Neural progenitor cell (in vitro differentiated cells): ENCODE measurements at places on chromosomes 5 and 9.

GRCh38 chr5:178333821-178334481 is 101.3 kb upstream of the PHYKPL start:
- DNase-seq: no peak

GRCh38 chr5:143882520-143882919 is 70.6 kb downstream of the HMHB1 start:
- no peak for DNase-seq

DNA sequence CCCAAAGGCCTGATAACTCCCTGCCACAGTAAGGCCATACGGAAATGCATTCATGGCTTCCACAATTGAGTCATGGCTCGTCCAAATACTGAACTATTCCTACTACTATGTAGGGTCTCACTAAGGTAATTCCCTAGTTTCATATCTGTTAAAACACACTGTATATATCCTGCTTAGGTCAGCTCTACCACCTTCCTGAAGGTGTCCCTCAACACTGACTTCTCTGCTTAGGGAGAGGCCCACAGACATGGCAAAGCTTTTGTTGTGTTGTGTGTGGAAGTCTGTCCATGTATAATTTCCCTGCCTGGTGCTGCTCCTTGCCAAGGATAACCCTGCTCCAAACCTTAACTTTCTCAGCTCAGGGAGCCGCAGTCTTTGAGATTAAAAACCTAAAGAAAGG is 60.4 kb downstream of the GIN1 start:
- DNase-seq: no peak

- DNase-seq: no peak
These were observed 166.1 kb downstream of the MACROH2A1 start for GRCh38 chr5:135232958-135233357.

DNA sequence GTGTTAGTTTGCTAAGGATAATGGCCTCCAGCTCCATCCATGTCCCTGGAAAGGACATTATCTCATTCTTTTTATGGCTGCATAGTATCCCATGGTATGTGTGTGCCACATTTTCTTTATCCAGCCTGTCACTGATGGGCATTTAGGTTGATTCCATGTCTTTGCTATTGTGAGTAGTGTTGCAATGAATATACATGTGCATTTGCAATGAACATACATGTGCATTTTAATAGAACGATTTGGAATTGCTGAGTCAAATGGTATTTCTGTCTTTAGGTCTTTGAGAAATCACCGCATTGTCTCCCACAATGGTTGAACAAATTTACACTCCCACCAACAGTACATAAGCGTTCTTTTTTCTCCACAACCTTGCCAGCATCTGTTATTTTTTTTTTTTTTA is 37.7 kb downstream of the DRD1 start:
- DNase-seq: no peak

DNA sequence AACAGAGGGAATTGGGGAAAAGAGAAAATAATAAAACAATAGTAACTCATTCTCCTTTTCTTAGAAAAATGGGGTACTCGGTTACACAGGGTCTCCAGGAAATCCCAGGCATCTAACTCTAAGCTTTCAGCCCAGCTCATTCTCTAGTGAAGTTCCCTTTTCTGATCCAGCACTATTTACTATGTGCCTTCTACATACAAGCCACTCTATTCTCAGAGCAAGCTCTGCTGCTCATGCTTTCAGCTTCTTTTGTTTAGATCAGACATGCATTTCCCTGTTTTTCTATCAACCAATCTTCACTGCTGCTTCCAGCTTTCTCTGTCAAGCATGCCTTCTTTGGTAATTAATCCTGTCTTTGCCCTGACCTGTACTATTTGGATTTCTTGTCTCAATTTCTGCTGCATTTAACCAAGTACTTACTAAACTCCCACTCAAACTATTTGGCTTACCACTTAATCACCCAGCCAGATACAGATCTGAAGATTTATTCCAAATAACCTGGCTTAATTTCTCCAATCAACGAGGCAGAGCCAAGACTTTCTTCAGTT is 25.3 kb downstream of the OSMR start:
- no peak for DNase-seq

GRCh38 chr9:84856181-84856632 is 186.7 kb downstream of the NTRK2 start:
- no peak for DNase-seq

- no peak for DNase-seq
These were observed 203.6 kb downstream of the PIK3R1 start for GRCh38 chr5:68419081-68419636.

DNA sequence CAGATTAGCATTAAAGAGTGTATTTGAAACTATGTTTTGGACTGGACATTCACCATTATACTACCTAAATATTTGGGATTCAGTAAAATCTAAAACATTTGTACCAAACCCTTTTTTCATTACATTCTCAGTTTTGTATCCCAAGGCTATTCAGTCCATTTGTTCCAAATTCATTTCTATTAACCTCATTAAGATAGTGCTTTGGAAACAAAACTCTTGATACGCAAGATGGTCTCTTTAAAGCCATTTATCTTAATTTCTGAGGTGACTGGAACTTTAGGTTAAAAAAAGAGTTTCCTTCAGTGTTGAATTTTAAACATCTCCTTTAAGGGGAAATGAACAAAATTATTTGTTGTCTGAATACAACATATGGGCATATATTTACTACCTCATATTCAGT is 702.5 kb upstream of the GRAMD2B start:
- DNase-seq: no peak

- no peak for DNase-seq
These were observed 136.9 kb downstream of the PCSK5 start for GRCh38 chr9:76027416-76027815.

DNA sequence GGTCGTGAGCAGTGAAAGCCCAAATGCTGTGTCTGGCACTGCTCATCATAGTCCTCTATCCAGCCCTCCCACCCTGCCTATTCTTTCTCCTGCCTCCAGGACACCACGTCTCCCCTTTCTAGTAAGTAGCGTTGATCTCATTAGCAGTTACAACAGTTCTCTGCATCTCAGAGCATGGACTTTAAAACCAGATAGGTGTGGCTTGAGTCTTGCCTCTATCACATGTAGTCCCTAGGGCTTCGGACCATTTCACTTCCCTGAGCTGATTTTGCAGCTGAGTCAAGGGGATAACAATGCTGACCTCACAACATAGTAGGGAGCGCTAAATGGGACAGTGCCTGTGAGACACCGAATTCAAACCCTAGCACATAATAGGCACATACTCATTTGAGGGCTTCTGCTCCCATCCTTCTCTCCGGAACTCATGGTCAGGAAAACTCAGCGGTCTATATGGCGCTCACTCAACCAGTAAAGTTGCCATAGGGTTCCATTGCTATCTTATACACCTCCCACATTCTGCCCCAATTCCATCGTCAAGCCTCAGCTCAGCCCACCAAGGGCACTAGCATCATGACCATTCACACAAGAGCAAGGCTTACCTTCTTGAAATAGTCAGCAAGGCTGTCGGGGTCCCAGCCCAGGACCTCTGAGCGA is 515 bp downstream of the LCP2 start:
- no peak for DNase-seq

DNA sequence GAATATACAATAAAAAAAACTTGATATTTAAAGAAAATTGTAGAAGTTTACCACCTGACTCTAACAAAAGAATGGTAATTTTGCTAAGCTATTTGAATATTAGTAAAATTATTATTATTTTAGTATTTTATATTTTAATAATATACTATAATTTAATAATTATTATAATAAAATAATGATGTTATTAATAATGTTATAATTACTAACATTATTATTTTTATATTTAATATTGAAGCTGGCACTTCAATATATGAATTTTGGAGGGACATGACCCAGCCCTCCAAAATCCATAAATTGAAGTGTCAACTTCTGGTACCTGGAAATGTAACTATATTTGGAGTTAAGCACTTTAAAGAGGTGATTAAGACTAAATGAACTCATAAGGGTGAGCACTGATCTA is 486.1 kb upstream of the CDH9 start:
- DNase-seq: no peak

- peak; percentile 45 for DNase-seq
These were observed 236.9 kb downstream of the SAXO1 start for GRCh38 chr9:18795947-18796671.

GRCh38 chr9:93994545-93994944 is 39.4 kb upstream of the BARX1 start:
- no peak for DNase-seq

DNA sequence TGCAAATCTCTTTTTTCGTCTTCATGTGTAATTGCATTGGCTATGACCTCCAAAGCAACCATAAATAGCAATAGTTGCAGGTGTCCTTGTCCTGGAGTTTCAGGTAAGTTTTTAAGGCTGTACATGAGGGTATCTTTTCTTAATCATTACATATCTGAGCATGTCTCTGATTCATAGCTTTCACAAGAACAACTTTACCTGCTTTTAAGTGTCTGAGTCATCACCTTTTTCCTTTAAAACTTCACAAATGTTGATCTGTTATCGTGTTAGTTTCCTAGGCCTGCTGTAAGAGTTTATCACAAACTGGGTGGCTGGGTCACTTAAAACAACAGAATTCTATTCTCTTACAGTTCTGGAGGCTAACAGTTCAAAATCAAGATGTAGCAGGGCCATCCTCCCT is 13.8 kb downstream of the GARNL3 start:
- DNase-seq: no peak

- DNase-seq: no peak
These were observed 40.3 kb downstream of the KCNN2 start for GRCh38 chr5:114402206-114402605.

DNA sequence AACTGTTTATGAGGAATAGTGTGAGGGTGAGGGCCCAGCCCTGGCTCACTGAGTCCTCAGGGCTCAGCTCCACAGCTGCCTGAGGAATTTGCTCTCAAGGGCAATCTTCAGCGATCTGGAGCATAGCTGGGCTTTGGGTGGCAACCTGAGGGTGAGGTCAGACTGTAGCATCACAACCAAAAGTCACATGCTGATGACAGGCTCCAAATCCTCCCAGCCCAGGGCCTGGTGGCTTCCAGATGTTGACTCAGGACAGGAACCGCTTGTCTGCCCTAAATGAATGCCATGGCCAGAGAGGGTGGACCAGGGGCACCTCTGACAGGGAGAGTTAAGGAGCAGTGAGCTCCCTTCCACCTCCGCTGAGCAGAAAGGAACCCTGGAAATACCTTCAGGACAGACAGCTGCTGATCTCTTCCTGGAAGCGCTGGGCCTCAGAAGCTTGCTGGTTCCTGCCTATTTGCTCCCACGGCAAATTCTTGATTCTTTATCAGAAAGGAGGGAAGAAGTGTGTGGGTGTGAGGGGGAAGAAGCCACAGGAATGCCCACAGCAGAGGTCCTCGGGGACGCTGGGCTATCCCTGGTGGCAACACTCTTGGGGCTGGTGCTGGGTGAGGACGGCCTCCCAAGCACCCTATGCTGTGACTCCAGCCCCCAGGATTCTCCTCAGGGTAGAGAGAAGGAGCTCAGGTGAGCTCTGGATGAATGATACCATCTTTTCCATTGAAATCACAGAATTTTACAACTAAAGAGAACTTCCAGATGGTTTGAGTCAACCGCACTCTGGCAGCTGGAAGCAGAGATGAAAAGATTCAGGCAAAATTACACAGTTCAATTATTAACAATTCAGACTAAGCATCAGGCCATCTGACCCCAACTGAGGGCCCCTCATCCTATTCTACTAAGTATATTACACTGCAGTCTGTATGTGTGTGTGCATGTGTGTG is 13.8 kb upstream of the CTSL start:
- no peak for DNase-seq

- no peak for DNase-seq
These were observed 21.5 kb downstream of the SLC6A7 start for GRCh38 chr5:150211156-150212030.

DNA sequence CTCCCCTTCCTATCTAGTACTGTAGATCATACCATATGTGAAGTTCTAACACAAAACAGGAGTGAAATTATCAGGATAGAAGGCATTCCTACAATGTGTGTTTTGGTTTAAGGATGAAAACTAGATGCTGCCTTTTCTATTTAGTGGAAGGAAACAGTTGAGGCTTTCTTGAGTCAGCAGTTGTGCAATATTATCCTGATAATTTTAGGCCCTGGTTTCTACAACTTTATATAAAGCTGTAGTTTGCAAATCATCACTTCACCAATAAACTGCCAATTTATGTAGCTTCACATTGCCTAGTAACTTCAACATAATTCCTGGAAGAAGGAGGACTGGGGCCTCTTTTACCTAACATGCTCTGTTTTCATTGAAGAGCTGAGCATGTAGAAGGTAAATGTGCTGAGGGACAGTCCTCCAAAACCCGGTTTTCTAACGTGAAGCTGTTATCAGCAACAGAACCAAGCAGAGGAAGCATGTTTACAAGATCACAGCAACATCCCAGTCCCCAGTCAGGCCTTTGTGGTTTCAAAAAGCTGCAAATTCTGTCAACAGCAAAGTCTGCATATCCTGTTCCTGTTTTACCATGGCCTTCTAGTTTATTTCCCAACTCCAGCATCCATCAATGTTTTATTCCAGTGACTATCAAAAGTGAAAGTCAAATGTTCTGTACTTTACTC is 513.4 kb upstream of the MEF2C start:
- DNase-seq: no peak

GRCh38 chr9:87445646-87446045 is 52.0 kb upstream of the DAPK1 start:
- peak; percentile 55 for DNase-seq

- no peak for DNase-seq
These were observed 364.2 kb downstream of the MAT2B start for GRCh38 chr5:163869581-163869980.

GRCh38 chr5:139306628-139307379 is 13.3 kb downstream of the MATR3 start:
- DNase-seq: no peak

DNA sequence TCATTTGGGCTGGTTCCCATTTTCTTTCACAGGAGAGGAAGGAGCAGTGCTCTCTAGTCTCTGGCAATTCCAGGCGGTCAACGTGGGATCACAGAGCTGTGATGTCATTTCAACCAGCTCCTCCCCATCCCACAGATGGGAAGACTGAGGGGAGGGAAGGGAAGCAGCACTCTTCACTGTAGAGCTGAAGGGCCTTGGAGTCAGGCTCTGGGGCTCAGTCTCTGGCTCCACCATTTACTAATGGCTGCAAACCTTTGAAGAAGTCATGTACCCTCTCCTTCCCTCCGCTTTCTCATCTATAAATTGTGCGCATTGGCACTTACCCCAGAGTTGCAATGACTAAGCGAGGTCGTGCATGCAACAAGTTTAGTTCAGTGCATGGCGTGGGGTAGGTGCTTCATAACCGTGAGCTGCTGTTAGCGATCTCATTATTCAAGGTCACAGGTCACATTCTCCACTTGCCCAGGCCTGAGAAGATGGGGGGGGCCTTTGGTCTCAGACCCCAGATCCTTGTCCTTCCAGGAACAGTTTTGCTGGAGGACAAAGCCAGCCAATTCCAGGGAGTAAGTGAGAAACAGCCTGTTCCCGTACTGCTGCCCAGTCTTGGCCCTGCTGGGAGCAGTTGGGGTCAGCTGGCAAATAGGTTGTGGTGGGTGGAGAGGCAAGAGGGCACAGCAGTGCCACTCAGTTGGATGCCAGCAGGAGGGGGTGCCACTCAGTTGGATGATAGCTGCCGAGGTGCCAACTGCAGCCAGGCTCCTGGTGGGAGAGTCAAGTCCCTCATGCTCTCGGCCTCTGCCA is 136.7 kb downstream of the RGS3 start:
- DNase-seq: no peak

- no peak for DNase-seq
These were observed 151.1 kb upstream of the POU5F2 start for GRCh38 chr5:93892481-93892880.
